ENCODE measurements at places on chromosomes 6 and 20. TPM values are rescaled to one million over a fixed set of nuclear protein-coding genes. Genes with fewer than 3 reads are reported as not detected.

DNA sequence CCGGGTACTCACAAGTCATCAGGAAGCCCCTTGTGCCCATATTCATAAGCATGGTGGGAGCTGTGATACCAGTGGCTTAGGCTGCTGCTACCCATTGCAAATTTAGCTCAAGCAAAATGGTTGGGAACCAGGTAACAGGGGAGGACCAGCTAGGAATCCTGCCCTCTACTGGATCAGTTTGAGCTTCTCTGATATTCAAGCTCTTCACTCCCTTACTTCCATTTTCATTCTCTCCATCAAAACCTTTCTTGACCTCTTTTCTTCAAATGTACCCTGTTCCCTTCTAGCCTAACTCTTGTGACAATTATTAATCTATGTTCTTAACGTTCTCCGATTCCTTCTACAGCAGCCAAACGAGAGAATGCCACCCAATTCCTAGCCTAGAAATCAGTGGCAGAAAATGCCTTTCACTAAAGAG is 9.7 kb downstream of the NOL7 start:
- DNase-seq, result no peak

Gene RNF8
- total RNA-seq, result 18.5 TPM

Gene CASS4
- 1.2 TPM for total RNA-seq

DNA sequence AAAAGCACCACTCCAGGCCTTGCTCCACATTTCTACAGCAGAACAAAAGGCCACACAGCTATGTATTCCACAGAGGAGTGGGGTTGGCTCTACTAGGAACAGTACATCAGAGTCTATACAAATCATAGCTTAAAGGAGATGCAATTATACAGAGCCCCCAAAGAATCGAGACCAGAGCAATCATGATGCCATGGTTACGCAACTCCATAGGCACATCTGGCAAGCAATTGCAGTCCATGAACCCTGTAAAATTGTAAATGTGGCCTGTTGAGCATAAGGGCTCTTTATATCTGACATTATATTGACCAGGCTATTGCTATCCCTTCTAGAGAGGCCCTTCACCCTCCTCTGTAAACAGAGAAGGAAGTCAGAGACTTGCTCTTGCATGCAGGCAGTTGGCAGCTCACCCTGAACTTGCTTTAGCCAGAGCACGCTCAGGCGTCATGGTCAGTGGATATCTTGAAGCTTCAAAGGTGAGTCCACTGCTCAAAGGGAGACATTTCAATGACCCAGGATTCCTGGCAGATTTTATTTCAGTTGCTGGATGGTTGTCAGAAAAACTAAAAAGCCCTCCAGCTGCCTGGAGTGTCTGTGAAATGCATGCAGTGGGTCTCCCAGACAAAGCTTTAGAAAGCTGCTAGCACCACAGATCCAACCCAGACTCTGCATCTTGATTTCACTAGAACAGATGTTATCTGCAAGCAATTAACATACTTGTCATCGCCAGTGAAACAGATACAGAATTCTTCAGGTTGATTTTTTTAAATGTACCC is 357.2 kb downstream of the CENPW start:
- DNase-seq, result no peak

DNA sequence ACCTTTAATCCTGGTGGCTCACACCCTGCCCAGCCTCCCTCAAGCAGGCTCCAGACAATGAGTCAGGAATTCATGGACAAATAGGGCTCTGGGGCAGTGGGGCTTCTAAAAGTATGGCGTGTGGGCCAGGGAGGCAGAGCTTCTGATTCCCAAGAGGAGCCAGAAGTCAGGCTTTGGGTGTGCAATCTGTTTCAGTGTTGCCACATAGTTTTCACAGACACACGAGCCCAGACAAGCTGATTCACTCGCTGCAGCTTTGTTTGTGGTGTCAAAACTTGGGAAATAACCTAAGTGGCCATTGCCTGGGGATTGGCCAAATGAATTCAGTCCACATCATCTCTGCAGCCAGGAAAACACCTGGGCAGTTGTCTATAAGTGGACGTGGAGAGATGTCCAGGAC is 9.2 kb downstream of the PEDS1 start:
- DNase-seq, result peak; percentile 89

Data from sigmoid colon (tissue), 7 donors.